ENCODE measurements at places on chromosomes 4 and X. TPM values are rescaled to one million over a fixed set of nuclear protein-coding genes. Genes with fewer than 3 reads are reported as not detected.

CYLC1 gene
- total RNA-seq: not detected

ARR3 gene
- not detected for total RNA-seq

GLRA3 gene
- not detected for total RNA-seq

DCAF8L1 gene
- total RNA-seq: not detected

PRDM5 gene
- total RNA-seq: 4.5 TPM

PCDH18 gene
- total RNA-seq: not detected

SPANXA2 gene
- total RNA-seq: not detected

VSIG4 gene
- not detected for total RNA-seq

Measured in A549 treated with DMSO at 1 μM for 4 hours (cell line).